ENCODE measurements at places on chromosomes 11 and 22.

DNA sequence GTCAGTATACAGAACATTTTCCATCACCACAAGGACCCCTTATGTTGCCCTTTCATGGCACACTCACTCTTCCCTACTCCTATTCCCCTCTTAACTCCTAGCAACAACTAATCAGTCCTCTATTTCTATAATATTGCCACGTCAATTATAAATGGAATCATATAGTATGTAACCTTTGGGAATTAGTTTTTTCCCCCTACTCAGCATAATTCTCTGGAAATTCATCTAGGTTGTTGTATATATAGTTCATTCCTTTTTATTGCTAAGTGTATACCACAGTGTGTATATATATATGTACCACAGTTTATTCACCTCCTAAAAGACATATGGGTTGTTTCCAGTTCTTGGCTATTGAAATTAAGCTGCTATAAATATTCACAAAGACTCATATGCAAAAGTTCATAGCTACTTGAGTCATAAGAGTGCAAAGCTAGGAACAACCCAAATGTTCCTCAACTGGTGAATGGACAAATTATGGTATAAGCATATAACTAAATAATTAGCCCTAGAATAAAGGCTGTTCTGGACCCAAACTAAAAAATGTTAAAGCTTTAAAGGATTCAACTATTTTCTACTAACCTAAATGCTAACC is 41.3 kb downstream of the TUB start:
- DNase-seq: no peak

GRCh38 chr11:8745431-8746253 is 63.0 kb downstream of the RPL27A start:
- no peak for DNase-seq

DNA sequence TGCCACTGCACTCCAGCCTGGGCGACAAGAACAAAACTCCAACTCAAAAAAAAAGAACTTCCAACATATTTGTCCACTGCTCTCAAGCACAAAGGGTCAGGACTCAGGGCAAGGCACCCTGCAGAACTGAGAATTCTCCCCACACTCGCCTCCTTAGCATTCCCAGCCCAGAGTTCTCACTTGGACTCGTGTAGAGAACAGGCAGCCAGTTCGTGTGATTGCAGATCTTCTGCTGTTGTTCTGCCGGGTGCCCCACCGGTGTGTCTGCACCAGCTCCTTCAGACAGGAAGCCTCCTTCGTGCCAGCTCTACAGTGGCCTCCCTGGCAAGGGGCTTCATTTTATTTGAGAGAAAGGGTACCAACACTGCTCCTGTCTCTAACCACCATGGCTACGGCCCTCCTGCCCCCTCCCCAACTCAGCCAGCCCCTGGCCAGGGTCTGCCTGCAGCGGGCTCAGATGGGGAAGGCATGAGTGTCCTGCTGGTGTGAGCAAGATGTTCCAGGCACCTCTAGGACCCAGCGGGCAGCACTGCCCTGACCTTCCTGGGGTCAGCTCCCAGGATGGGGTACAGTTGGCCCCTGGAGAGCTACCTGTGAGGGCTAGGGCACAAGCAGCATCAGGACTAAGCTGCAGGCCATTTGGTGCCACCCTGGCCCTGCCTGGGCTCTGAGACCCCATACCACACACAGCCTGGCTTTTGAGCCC is 19.5 kb upstream of the SCGB1A1 start:
- DNase-seq: no peak

- DNase-seq: no peak
Measured at GRCh38 chr11:13055200-13055599, 46.1 kb downstream of the RASSF10 start.

DNA sequence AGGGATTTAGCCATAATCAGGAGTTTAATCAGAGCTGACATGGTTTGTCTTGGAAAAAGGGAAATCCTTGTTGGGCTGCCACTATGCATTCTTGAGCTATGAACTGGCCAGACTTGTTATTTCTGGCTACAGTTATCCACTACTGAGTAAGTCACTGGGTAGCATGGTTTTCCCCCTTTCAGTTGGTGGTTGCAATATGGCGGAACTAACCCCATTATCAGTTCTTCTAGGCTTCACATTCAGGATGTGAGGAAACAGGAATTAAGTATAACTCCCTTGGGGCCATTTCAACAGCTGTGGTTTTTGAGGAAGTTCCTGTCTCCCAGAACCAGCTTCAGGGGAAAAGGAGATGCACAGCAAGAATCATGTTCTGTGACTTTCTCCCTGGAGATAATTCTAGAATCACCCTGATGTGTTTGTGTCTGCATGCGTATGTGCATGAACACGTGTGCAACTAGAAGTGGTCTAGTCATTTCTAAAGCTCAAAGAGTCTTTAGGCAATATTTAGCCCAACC is 103.0 kb upstream of the CD44 start:
- peak; percentile 98 for DNase-seq

DNA sequence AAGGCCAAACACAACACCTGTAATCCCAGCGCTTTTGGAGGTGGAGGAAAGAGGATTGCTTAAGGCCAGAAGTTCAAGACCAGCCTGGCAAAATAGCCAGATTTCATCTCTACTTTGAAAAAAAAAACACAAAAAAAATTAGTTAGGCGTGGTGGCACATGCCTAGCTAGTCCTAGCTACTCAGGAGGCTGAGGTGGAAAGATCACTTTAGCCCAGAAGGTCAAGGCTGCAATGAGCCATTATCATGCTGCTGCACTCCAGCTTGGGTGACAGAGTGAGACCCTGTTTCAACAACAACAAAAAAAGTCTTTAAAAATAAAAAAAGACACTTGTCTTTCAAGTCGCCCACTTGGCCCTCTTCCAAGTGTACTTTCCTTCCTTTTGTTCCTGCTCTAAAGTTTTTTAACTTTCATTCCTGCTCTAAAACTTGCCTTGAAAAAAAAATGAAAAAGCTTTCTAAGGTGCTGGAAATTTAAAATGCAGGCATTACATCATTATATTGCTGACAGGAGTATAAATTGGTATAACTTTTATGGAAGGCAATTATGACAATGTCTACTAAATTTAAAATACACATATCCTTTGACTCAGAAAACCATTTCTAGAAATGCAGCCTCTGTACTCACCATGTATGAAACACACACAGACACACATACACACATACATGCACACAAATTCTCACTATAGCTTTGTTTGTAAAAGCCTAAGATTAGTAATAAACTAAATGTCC is 12.7 kb downstream of the LIPT2 start:
- DNase-seq: no peak

DNA sequence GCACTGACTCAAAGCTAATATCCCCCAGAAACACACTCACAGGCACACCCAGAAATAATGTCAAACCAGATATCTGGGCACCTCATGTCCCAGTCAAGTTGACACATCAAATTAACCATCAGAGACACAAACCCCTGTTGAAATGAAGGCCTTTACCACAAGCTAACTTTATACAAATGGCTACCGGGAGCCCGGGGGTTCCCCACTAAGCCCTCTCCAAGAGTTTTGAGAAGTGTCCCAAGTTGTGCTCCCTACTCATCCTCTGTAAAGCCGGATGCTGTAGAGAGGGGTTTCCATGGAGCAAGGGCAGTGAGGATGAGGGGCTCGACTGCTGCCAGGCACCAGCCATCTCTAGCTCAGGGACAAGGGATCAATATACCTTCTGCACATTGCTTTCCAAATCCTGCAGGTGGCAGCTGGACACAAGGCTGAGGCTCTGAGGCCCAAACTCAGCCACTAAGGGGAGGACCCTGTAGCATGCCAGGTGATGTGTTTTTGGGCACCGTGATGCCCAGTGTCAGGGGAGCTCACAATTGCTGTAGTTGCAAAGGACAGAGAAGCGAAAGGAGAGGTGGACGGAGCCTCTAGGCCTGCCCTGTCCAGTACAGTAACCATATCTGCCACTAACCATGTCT is 145.7 kb downstream of the TTC17 start:
- DNase-seq: peak; percentile 11

DNA sequence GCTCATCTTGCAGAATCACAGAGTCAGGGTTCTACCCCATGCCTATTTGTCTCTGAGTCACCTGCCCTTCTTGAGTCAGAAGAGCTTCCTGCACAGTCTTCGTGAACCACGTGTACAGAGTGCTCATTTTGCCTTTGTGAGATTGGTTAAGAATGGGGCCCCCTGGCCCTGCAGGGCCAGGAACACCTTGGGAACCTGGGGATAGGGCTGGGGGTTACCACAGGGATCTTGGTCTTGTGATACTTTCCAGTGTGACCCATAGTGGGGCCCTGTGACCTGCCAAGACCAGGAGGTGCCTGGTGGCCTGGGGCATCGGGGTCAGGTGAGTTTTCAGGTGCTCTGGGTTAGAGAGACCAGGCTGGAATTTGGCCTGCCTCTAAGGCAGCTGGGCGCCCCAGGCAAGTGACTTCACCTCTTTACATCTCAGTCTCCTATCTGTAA is 9.4 kb downstream of the TMPRSS13 start:
- DNase-seq: no peak

- no peak for DNase-seq
Measured at GRCh38 chr11:98230678-98231077, 790.1 kb upstream of the CNTN5 start.

- no peak for DNase-seq
Measured at GRCh38 chr11:126405906-126406305, 50.4 kb downstream of the ST3GAL4 start.

- no peak for DNase-seq
Measured at GRCh38 chr11:109765709-109766311, 327.4 kb upstream of the ZC3H12C start.

DNA sequence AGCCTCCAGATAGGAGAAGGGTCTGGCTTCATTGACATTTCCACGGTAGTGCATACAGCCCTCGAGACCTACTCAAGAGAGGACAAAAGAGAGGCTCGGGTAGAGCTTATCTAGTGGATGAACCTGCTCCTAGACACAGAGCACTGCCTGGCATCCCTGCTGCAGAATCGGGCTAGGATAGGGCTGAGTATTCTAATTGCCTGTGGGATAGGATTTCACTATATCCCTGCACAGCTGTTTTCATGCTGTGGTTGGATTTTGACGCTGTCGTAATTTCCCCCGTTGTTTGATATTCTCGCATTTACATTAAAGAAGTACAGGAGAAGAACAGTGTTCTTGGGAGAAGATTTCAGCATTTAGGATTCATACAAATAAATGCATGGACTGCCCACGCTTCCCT is 107.8 kb downstream of the KIRREL3 start:
- no peak for DNase-seq

DNA sequence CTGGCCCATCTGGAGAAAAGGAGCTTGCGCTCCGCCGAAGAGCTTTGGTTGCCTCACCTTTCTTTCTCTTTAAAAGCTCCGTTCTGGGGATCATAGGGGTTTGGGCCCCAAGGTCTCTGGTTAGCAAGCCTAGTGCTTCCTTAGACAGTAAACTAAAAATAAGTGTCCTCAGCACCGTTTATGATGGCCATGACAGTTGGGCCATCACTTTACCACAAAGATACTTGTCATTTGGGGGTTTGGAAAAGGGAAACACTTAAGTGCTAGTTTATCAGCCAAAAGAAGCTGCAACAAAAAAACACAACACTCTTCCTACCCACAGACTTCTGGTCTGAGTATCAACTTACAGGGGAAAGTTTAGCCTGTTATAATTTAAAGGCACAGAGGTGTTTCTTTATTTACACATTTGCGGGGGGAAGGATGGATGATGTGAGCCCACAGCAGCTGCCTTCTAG is 88.4 kb upstream of the CD44 start:
- DNase-seq: no peak

DNA sequence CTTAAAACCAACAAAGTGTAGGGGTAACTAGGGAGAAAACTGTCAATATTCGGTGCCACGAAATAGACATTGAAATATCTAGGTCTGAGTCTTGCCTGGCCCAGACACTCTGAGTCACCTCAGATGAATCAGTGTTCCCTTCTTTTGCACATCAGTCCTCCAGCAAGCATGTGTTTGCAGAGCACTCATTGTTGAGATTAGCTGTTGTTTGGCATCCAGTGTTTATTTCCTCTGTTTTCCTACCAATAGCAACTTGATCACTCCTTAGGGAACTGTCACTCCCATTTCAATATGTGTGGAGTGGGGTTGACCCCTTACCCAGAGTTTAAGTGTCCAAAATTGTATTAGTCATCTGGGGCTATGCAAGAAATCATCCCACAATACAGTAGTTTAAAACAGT is 4.7 kb upstream of the ASCC2 start:
- peak; percentile 92 for DNase-seq

DNA sequence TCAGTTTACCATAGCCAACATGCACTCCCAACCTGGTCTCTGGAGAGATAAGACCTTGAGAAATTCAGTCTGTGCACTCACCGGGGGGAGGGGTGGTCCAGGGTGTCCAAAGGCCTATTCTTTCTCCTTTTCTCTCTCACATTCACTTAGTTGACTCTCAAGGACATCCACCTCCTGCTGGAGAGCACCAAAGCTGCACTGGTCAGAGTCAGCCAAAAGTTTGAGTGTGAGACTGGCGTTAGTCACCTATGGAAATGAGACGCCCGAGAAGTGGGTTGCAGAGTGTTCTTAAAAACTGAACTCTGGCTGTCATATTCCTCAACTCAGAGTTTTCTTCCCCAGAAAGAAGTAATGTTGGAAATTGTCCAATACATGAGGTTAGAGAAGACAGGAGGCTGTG is 5.0 kb upstream of the UBQLNL start:
- no peak for DNase-seq

DNA sequence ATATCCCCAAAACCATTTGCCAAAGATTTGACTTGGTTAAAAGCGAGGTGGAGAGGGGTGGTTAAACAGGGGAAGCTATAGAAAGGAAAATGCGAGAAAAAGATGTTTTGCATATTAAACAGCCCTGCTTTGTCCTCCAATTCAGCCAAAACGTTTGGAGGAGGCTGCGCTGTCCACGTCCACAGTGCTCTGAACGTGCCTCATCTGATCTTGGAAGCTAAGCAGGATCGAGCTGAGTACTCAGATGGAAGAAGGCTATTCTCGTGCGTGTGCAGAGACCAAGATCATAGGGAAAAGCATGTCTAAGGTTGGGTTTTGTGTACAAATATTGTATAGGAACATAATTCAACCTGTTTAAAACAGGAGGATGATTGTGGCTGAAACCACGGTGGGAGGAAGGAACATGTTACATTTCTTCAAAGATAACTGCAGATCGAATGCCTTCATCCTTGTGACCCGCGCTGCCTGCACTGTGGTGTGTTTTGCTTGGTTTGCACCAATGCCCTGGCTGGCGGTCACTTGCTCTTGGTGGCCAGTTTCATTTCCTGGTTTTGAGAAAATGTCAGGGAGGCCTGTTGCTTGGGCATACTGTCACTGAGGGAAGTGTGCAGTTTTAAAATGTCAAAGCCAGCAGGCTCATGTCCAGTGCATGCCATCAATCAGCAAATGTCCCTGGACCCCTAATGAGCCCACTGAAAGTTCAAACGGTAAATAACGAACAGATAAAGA is 40.4 kb downstream of the FLI1 start:
- no peak for DNase-seq

- no peak for DNase-seq
Measured at GRCh38 chr11:58152781-58153180, 27.5 kb upstream of the OR9I1 start.
